ENCODE measurements at places on chromosomes 12 and 14.

DNA sequence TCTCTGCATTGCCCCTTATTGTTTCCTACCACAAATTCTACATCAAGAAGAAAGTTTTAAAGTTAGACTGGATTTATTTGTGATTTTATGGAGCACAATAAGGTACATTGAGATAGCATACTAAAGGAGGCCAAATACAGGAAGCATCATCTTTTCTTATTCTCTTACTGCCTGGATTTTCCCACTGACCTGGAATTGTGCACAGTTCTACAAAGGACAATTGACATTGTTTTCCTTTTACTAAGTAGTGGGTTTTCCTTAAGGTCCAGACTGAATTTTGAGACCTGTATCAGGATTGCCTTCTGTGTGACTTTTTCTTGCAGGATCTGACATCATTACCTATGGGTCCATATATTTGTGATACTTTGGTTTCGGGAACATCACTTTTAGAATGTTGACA is 18.8 kb upstream of the ZNF140 start:
- no peak for DNase-seq

DNA sequence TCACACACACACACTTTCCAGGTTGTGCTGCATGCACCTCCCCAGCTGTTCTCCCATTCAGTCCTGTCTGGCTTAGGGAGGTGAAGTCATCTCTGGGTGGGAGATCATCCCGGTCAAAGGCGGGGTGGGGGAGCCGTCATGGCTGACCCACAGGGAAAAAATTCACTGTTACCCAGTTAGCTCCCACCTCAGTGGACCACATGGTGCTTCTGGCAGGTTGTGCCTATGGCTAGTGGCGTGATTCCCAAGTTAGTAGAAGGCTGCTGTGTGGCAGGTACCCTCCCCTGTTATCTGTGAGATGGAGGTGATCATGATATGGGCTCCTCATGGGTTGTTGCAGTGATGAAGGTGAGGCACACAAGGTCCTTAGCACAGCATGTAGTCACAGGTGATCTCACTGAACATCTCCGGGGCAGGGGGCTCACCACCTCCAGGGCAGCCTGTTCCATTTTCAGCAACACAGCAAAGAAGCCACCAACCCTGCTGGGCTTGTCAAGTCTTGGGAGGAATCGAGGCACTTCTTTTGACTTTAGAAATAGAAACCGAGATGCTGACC is 154.9 kb upstream of the CCND2 start:
- no peak for DNase-seq

- no peak for DNase-seq
These were observed 128.1 kb downstream of the DACT1 start for GRCh38 chr14:58765843-58766242.

DNA sequence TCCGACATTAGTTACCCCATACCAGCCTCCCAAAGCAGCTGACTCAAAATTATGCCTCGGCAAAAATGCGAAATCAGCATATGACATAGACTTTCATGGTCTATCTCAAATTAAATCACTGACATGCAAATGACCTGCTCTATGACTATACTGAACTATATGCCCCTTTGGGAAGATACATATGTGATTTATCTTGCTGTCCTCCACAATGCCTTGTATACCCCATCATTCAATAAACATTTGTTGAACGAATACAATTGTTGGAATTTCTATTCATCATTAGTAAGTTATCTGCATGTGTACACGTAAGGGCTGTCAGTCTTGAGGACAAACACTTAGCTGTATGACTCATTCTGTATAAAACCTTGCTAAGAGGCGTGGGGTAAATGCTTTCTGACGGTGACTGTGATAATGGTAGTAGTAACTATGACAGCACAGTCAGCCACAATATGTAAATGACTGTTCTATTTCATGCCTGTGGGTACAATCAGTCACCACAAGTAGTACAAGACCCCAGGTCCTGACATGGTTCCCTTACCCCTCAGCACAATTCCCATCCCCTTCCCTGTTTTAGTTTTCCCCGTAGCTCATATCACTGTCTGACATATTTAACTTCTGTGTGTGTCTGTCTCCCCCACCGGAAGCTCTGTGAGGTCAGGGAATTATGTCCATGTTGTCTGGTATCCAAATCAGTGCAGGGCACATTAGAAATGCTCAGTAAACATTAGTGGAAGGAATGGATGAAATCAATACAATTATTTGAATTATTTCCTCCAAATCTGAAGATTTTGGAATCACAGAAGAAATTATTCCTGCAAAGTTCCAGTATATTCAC is 42.8 kb downstream of the STXBP6 start:
- DNase-seq: peak; percentile 68

- DNase-seq: peak; percentile 56
These were observed 80.6 kb downstream of the APAF1 start for GRCh38 chr12:98725476-98726247.

GRCh38 chr12:130435826-130436225 is 98.1 kb downstream of the PIWIL1 start:
- no peak for DNase-seq

DNA sequence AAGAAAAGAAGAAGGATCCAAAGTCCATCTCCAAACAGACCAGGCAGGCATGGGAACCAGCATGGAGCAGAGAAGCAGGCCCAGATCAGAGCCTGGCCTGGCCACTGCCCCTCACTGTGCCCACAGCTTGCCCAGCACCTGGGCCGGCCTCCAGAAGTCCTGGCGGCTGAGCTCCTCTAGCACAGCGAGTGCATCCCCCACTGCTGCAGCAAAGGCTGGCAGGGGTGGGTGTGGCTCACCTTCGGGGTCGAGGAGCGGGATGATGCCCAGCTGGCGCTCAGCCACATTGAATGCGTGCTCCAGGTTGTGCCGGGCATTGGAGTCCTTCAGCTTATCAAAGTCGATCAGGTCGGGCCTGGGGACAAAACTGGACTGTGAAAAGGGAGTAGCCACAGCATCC is 78.7 kb downstream of the SPTB start:
- DNase-seq: no peak

Measured in kidney capillary endothelial cell (primary cell).